Heart right ventricle (tissue), 16 donors: ENCODE measurements at places on chromosomes 2 and 18. TPM values are rescaled to one million over a fixed set of nuclear protein-coding genes. Genes with fewer than 3 reads are reported as not detected.

TOGARAM2 gene
- polyA plus RNA-seq: 6.0 TPM

DNA sequence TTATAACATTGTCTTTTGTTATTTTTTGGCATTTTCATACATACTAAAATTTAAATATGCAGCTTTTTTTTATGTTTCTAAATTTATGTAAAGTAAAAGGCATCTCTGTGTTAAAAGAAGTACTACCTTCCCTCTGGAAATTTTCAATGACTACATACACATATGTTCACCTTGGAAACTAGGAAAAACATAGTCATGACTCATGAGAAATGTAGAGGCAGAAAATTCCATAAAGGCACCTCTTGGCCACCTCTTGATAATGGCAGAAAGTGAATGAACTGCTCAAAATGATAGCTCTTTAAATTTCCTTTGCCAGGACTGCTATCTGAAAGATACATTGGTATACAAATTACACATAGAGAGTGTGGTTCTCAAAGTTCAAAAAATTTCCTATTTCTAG lies 889.1 kb upstream of the ZEB2 start:
- DNase-seq: no peak
- H3K4me3 ChIP-seq: no peak overlapping the region
- no peak overlapping the region for H3K27ac ChIP-seq
- H3K36me3 ChIP-seq: no peaks in the 10 kb centered on the region
- peaks cover 7% of the 10 kb centered on the region for H3K4me1 ChIP-seq

GRCh38 chr2:230170532-230170931 lies 49.3 kb downstream of the SP110 start:
- DNase-seq: peak; percentile 43
- no peaks in the 10 kb centered on the region for H3K4me1 ChIP-seq
- no peak overlapping the region for H3K4me3 ChIP-seq
- H3K27ac ChIP-seq: peak overlapping the region; percentile 57
- no peaks in the 10 kb centered on the region for H3K27me3 ChIP-seq

OTX1 gene
- not detected for polyA plus RNA-seq

DNA sequence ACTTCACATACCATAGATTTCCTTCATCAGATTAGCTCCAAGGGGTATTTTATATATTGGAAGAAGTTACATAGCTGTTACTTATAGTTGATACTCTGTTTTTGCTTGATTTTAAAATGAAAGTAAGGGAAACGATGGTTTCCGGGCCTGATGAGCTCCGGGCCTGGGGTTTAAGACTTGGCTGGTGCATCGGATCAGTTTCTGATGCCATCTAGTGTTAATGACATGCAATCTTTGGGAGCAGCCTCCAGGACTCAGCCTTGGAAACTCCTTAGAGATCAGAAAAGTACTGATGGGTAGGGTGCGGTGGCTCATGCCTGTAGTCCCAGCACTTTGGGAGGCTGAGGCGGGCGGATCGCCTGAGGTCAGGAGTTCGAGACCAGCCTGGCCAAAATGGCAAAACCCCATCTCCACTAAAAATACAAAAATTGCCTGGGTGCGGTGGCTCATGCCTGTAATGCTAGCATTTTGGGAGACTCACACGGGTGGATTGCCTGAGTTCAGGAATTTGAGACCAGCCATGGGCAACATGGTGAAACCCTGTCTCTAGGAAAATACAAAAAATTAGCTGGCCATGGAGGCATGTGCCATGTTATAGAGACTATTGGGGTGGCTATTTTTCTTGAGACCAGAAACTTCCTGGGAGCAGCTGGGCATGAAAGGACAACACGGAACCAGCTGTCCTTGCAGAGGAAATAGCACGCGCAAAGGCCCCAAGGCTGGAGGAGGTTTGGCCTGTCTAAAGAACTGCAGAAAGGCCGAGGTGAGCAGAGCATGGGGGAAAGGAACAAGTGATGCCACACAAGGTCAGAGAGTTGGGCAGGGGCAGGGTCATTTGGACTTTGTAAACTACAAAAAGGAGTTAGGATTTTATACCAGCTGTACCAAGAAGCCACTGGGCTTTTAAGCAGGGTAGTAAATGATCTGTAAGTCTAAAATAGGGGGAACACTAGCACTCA lies 46.9 kb upstream of the CNOT11 start:
- no peaks in the 10 kb centered on the region for H3K27me3 ChIP-seq
- H3K4me1 ChIP-seq: no peaks in the 10 kb centered on the region
- DNase-seq: peak; percentile 55
- no peak overlapping the region for H3K27ac ChIP-seq
- peak overlapping the region; percentile 30 for H3K4me3 ChIP-seq
- no peaks in the 10 kb centered on the region for H3K36me3 ChIP-seq

DNA sequence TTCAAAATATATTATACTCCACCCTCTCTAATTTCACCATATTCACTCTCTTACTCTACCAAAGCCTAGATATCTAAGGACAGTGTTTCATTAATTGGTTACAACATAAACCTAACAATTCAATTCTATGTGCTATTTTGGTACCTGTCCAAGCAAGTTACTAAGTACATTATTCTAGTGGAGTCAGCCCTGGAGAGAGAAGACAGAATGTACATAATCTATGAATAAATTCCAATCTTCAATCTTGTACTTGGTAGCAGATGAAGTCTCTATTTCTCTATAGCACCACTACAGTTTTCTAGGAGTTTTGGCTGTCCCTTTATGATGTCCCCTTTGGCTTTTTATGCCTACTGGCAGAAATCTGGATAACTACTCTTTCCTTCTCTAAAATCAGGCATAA lies 27.6 kb downstream of the NMUR1 start:
- no peak overlapping the region for H3K4me3 ChIP-seq
- no peak overlapping the region for H3K27ac ChIP-seq
- no peaks in the 10 kb centered on the region for H3K36me3 ChIP-seq
- no peaks in the 10 kb centered on the region for H3K4me1 ChIP-seq
- DNase-seq: no peak

DNA sequence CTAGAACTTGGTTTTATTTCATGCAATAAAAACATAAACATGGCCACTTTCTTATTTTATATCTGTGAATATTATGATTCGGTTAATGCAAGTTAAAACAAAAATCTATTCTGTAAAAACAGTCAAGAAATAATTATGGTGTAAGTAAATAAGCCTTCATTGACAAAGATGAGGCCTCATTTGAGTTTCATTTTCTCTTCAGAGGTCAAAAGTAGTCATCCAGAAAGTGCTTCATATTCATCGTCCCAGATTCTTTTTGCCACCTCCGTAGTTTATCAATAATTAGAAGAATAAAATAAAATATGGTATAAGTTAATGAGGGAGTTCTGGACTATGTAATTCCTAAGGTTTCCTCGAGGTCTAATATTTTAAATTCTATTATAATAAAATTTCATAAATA lies 19.4 kb upstream of the HNRNPA3 start:
- H3K27me3 ChIP-seq: no peaks in the 10 kb centered on the region
- no peaks in the 10 kb centered on the region for H3K4me1 ChIP-seq
- H3K4me3 ChIP-seq: no peak overlapping the region
- H3K27ac ChIP-seq: no peak overlapping the region
- no peak for DNase-seq
- no peaks in the 10 kb centered on the region for H3K36me3 ChIP-seq

GRCh38 chr18:35267161-35267651 lies 22.8 kb downstream of the ZSCAN30 start:
- peak overlapping the region; percentile 75 for H3K4me3 ChIP-seq
- no peaks in the 10 kb centered on the region for H3K27me3 ChIP-seq
- peaks cover 18% of the 10 kb centered on the region for H3K36me3 ChIP-seq
- H3K27ac ChIP-seq: peak overlapping the region; percentile 80
- no peaks in the 10 kb centered on the region for H3K4me1 ChIP-seq

- DNase-seq: peak; percentile 93
- H3K27ac ChIP-seq: peak overlapping the region; percentile 91
- peaks cover 84% of the 10 kb centered on the region for H3K36me3 ChIP-seq
- H3K4me3 ChIP-seq: peak overlapping the region; percentile 56
- no peaks in the 10 kb centered on the region for H3K27me3 ChIP-seq
- H3K4me1 ChIP-seq: peaks cover 91% of the 10 kb centered on the region
These were observed 144.0 kb downstream of the TNS1 start for GRCh38 chr2:217858519-217859491.

GRCh38 chr2:208254118-208254870 lies 577 bp downstream of the IDH1 start:
- peak; percentile 84 for DNase-seq
- H3K36me3 ChIP-seq: peaks cover 12% of the 10 kb centered on the region
- H3K4me3 ChIP-seq: peak overlapping the region; percentile 88
- H3K4me1 ChIP-seq: peaks cover 28% of the 10 kb centered on the region
- no peaks in the 10 kb centered on the region for H3K27me3 ChIP-seq

- no peaks in the 10 kb centered on the region for H3K27me3 ChIP-seq
- H3K4me1 ChIP-seq: peaks cover 5% of the 10 kb centered on the region
- no peaks in the 10 kb centered on the region for H3K36me3 ChIP-seq
- no peak overlapping the region for H3K4me3 ChIP-seq
These were observed 24.8 kb downstream of the LDLRAD4 start for GRCh38 chr18:13243363-13243762.

ZNF521 gene
- 4.9 TPM for polyA plus RNA-seq

GALNT3 gene
- polyA plus RNA-seq: 0.16 TPM

LIMS4 gene
- polyA plus RNA-seq: 1.6 TPM

GRCh38 chr2:688504-689076 lies 11.4 kb upstream of the TMEM18 start:
- H3K4me3 ChIP-seq: no peak overlapping the region
- DNase-seq: no peak
- H3K36me3 ChIP-seq: no peaks in the 10 kb centered on the region
- no peak overlapping the region for H3K27ac ChIP-seq
- peaks cover 10% of the 10 kb centered on the region for H3K27me3 ChIP-seq

DNA sequence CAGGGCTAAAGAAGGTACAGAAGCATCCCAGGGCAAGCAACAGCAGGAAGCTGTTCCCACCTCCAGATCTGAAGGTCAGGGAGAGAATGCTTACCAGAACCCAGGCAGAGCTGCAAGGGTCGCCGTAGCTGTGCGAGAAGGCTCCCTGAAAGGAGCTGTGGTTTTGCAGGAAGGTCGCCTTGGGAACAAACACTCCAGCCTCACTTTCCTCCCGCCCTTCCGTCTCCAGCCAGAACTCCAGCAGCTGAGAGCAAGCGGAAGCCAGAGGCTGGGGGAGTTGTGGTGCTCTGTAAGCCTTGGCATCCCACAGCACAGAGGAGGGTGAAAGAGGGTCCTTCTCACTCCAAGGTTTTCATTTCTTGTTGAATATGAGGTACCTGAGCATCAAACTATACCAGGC lies 18.3 kb upstream of the ICOS start:
- H3K4me3 ChIP-seq: no peak overlapping the region
- peaks cover 18% of the 10 kb centered on the region for H3K4me1 ChIP-seq
- no peaks in the 10 kb centered on the region for H3K36me3 ChIP-seq

- no peak overlapping the region for H3K27ac ChIP-seq
- no peaks in the 10 kb centered on the region for H3K27me3 ChIP-seq
- H3K4me1 ChIP-seq: no peaks in the 10 kb centered on the region
These were observed 24.0 kb upstream of the TMEM37 start for GRCh38 chr2:119407430-119408220.

DNA sequence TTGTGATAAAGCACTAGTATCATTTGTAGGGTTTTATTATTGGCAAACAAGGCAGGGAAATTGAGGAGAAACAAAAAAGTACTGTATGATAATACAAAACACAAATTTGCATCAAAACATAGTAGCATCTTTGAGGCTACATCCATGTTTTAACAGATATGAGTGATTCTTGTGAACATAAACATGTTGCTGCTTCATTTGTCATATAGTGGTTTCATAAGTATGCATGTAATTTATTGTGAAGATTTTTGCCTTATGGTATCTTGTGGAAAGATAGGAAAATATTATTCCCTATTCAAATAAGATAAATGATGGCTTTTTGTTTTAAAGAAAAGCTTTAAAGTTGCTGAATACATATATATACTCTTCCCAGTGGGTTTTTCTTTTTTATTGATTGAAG lies 60.3 kb downstream of the VRK2 start:
- no peaks in the 10 kb centered on the region for H3K4me1 ChIP-seq
- no peak for DNase-seq
- no peak overlapping the region for H3K4me3 ChIP-seq
- H3K27ac ChIP-seq: no peak overlapping the region
- no peaks in the 10 kb centered on the region for H3K36me3 ChIP-seq
- H3K27me3 ChIP-seq: no peaks in the 10 kb centered on the region

TEX261 gene
- polyA plus RNA-seq: 34.4 TPM

GRCh38 chr2:74332550-74333174 lies 10.6 kb downstream of the SLC4A5 start:
- DNase-seq: no peak
- H3K4me1 ChIP-seq: peaks cover 10% of the 10 kb centered on the region
- no peak overlapping the region for H3K4me3 ChIP-seq
- no peaks in the 10 kb centered on the region for H3K27me3 ChIP-seq
- no peaks in the 10 kb centered on the region for H3K36me3 ChIP-seq

DNA sequence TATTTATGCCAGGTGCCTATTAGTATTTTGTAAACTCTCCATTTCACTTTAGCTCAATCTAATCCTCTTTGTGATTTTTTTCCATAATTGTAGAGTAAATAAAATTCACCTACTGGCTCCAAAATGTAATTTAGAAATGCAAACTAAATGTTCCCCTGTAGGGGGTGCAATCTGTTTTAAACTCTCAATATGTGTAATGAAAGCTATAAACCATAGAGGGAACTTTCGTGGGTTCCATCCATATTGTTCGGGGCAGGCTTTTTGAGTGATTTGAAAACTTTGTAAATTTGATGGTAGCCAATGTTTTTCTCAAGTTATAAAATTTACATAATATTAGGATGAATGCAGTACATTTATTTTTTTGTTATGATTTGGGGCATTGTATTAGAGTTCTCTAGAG lies 49.4 kb downstream of the TSPYL6 start:
- H3K4me3 ChIP-seq: no peak overlapping the region
- H3K36me3 ChIP-seq: no peaks in the 10 kb centered on the region
- DNase-seq: no peak
- no peak overlapping the region for H3K27ac ChIP-seq
- no peaks in the 10 kb centered on the region for H3K27me3 ChIP-seq

CD226 gene
- polyA plus RNA-seq: 0.22 TPM

GRCh38 chr2:236173729-236174607 lies 5.8 kb upstream of the GBX2 start:
- H3K36me3 ChIP-seq: no peaks in the 10 kb centered on the region
- H3K27ac ChIP-seq: no peak overlapping the region
- H3K27me3 ChIP-seq: peaks cover 99% of the 10 kb centered on the region
- DNase-seq: no peak
- H3K4me1 ChIP-seq: peaks cover 53% of the 10 kb centered on the region
- no peak overlapping the region for H3K4me3 ChIP-seq

DNA sequence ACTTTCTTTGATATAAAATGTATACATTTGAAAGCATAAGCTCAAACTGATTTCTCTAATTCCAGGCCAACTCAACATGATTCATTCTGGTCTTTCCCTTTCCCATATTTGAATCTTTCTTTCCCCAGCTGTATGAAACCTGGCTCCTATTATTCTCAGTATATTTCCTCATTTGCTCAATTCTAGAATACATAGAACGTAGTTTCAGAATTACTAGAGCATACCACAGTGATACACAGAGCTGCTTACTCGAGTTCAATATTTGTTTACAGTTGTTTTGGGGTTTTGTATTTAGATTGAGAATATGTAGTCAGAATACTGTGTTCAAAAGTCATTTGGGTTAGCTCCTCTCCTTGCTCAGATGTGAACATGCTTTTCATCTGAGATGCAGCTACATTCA lies 43.0 kb downstream of the TNFRSF11A start:
- H3K4me3 ChIP-seq: no peak overlapping the region
- no peaks in the 10 kb centered on the region for H3K27me3 ChIP-seq
- no peak overlapping the region for H3K27ac ChIP-seq
- H3K4me1 ChIP-seq: no peaks in the 10 kb centered on the region
